ENCODE measurements at places on chromosomes 13 and 19. TPM values are rescaled to one million over a fixed set of nuclear protein-coding genes. Genes with fewer than 3 reads are reported as not detected.

MUC16 gene
- total RNA-seq, result 1.1 TPM

- peak; percentile 69 for DNase-seq
Measured at GRCh38 chr19:50500060-50500752, 10.8 kb downstream of the JOSD2 start.

PRR19 gene
- total RNA-seq, result 0.54 TPM

CCDC61 gene
- total RNA-seq, result 37.0 TPM

GRCh38 chr13:43363156-43363953 lies 340.0 kb downstream of the DNAJC15 start:
- DNase-seq, result no peak

GRCh38 chr19:11180346-11180745 lies 17.0 kb downstream of the KANK2 start:
- no peak for DNase-seq

- DNase-seq, result no peak
Measured at GRCh38 chr13:110125157-110125556, 181.8 kb downstream of the COL4A1 start.

ZNF534 gene
- total RNA-seq, result 0.44 TPM

GRCh38 chr19:40370997-40371801 lies 18.8 kb downstream of the HIPK4 start:
- DNase-seq, result no peak

- DNase-seq, result no peak
Measured at GRCh38 chr13:31263346-31263745, 63.6 kb downstream of the B3GLCT start.

DNA sequence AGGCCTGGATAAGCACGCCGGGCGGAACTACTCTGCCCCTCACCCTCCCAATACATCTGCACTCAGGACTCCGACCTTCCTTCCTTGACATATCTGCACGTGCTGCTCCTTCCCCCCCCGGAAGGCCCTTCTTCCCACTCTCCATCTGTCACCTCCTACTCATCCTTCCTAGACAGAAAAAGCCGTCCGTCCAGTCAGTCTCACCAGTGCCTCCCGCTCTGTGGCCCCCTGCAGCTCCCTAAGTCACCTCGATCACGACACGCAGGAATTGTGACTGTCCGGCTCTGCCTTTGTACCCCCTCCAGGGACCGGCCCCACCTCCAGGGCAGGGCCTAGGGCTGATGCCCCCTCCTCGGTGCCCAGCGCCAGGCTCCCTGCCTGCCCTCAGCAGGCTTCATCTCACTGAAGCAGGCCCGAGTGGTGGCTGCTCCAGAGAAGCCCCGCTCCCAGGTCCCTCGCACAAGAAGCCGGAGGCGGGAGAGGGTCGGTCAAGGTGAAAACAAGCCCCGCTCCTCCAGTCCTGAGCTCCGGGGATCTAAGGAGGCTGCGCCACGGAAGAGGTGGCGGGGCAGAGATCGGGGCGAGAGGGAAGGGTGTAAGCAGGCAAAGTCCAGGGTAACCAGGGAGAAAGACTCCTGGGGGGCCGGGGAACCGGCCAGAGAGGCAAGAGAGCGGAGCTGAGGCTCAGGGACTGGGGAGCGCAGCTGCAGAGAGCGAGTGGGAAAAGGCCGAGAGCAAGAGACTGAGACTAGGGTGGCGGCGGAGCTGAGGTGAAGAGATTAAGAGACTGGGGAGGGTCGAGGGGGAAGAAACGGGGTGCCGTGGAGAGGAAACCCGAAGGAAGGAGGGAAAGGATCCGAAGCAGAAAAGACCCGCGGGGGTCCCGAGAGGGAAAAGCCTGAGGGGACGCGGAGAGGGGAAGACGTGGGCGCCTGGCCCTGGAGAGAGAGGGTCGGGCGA lies 1.1 kb downstream of the PPP6R1 start:
- peak; percentile 45 for DNase-seq

All from B cell (primary cell).